ENCODE measurements at places on chromosomes 13 and 19.
A peak's percentile ranks its signal among the peaks of the same experiment; 100 is the strongest.

DNA sequence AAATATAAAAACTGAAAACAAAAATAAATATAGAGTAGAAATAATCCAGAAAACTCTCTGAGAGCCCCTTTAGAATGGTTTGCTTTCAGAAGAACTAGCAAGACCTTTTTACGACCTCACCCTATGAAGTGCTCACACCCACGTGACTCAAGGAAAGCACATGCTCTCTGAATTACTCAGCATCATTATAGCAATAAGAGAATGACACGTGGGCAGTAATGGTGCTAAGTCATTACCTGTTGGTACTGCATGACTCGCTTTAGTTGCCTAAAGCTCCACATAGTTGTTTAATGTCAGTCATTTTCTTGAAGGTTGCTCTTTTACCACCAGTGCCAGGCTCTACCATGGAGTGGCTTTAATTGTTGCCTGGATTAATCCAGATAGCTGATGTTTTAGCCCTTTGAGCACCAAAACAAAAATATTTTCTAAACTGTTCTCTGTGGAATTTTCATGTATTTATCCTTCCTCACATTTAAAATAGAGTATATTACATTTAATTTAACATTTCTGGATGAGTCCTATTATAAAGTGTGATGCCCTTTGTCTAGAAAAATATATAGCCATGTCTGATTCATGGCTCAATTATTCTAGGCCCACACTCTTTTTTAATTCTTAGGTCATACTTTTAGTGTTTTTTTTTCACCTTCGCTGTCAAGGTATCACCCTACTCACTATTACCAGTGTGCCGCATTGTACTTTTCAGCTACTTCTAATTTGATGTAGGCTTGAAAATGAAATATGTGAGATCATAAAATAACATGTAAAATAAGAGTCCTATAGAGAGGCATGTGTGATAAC is 56.8 kb downstream of the THSD1 start:
- no peak for DNase-seq

DNA sequence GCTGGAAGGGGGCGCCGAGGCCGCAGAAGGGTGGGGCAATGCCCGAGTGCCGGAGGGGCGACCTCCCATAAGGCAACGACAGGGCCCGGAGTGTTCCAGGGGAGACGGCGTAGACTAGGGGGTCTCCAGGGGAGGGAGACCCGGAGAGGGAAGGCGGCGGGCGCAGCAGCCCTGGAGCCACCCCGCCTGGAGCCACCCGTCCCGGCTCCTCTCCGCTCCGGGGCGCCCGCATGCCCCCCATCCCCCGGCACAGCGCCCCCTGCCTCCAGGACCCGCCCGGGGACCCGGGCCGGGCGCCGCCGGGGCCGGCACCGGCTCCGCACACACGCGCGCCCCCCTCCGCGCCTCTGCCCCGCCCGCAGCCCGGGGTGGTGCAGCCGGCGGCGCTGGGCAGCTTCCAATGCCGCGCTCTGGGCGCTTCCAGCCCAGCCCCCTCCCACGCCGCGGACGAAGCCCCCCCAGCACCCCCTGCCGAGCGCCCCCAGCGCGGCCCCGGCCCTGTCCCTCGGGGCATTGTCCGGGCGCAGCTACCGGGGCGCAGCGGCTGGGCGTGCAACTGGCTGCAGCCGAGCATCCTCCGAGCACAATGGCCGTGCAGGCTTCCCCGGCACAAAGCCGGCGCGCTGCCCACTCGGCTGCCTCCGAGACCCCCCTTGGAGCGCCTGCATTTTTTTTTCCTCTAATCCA is 519 bp downstream of the PTPRS start:
- DNase-seq = no peak

DNA sequence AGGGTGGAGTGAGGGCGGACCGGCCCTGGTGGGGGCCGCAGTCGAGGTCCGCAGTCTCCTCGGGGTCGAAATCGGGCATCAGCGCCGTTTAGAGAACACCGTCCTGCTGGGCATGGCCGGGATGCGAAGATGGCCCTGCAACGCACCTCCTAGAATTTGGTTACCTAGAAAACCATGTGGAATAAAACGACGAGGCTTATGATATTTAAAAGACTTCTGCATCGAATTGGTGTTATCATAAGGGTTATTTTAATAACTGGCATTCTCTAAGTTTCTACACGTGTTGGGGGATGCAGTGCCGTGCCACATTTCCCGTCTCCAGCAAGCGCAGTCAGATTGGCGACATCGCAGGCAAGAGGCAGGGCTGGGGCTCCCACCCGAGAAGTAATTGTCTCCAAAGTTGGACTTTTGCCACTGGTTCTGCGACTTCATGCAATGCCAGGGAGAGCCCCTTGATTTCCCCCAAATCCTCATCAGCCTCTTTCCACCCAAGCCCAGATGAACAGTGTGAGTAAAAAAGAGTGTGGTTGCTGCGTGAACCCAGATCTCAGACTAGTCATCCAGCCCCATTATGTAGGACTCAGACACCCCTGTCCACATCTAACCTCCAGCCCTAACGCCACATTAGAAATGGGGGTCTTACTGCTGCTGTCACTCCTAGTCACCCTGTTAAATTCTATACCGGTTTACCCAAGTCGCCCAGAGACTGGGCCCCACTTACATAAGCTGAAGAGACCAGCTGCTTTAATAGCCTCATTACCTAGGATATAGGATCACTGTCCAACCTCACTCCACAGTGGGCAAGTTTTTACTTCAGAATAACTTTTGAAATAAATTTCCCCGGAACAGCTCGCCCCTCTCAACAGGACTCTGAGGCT is 571 bp upstream of the DHRS12 start:
- DNase-seq = peak; percentile 19

DNA sequence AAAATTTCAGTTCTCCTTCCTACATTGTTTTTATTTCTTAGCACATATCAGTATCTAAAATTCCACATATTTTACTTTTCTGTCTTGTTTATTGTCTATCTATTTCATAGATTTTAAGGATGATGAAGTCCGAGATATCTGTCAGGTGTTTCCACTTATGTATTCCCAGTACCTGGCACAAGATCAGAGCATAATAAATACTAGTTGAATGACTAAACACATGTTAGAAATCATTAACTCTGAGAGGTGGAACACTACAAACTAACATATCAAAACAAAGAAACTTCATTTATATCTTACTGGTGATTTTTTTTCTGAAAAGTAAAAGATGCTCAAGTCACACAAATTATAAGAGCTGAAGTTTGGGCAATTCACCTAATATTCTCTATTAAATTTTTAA is 1208.3 kb downstream of the PCDH9 start:
- no peak for DNase-seq

- DNase-seq = no peak
Observed at GRCh38 chr13:44906713-44907112, 82.6 kb downstream of the NUFIP1 start.

DNA sequence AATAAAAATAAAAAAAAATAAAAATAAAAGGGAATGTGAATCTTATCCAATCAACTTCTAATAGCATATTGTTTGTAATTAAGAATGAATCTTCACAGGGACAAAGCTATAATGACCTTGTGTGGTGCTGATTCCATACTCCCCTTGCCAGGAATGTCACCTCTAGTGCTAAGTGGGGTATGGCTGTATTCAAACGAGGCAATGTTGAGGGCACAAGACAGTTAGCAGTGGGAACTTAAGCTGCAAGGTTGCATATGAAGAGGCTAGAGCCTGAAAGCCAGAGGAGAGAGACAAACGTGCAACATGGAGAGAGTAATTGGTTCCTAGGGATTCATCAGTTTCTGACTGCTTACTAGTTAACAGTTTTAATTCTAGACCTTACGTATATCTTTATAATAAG is 43.9 kb upstream of the CSNK1A1L start:
- DNase-seq = no peak

GRCh38 chr19:18637673-18638630 is 1.1 kb downstream of the KLHL26 start:
- DNase-seq = peak; percentile 20

- DNase-seq = no peak
Observed at GRCh38 chr19:13932149-13932637, 6.0 kb downstream of the PODNL1 start.

- DNase-seq = no peak
Observed at GRCh38 chr19:42121656-42122069, 10.6 kb downstream of the POU2F2 start.

DNA sequence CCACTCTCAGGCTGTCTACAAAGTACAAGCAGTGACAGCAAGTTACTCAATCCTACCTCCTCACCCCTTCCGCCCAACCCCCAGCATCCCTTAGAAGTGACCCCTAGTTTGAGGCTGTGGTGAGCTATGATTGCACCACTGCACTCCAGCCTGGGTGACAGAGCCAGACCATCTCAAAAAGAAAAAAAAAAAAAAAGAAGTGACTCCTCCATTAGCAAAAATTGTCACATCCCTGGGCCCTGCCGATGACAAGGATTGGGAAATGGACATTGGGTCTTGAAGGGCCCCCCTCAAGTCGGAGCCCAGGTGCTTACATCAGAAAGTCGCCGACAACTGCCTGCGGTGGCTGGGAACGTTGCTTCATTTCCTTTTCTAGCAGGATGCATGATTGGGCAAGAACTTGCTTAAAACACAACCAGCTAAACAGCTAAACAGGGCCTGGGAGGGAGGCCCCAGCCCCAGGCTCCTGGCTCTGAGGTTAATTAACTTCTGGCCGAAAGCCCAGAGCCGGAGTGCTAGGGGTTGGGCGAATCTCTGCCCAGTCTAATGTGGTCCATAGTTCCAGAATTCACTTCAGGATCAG is 15.3 kb downstream of the RAB3D start:
- DNase-seq = peak; percentile 89

DNA sequence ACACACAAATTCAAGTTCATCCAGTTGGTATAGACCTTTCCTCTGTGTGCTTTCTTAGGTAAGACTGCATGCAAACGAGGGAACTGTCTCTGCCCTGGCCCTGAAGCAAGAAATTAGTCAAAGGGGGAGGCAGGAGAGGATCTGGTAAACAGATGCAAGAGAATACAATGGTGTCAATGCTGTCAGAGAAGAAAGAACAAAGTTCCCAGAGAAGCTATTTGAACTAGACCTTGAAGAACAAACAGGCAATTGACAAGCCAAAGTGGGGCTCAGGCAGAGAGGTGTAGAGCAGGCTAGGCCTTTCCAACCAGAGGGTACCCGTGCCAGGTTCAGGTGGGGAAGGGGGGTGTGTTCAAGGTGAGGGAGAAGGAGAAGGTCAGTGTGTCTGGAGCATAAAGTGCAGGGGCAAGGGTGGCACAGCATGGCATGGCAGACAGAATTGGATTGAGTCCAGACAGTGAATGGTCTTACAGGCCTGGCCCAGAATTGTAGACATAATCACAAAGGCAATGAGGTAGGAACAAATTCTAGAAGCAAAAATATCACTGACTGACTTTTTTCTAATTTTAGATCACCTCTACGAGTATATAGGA is 95.0 kb upstream of the STARD13 start:
- no peak for DNase-seq

- no peak for DNase-seq
Observed at GRCh38 chr13:49307365-49307764, 59.6 kb downstream of the CDADC1 start.

- DNase-seq = no peak
Observed at GRCh38 chr13:40434516-40435397, 231.7 kb downstream of the FOXO1 start.

DNA sequence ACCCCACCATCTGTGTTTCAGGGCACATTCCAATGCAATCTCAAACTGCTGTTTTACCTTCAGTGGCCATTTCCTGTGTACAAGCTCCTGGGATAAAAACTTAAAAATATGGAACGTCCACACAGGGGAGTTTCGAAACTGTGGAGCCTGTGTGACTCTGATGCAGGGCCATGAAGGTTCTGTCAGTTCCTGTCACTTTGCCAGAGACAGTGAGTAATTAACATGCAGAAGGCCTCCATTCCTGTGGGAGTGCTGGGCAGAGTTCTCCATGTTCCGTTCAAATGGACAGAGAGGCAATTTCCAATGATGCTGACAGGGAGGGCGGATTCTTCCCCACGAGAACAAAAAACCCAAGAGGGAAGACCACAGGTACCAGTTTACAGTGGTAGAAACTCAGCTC is 24.4 kb downstream of the WDR88 start:
- DNase-seq = no peak

- no peak for DNase-seq
Observed at GRCh38 chr13:51978796-51979556, 32.3 kb downstream of the ATP7B start.

- no peak for DNase-seq
Observed at GRCh38 chr19:573519-573825, 1.1 kb downstream of the BSG start.

GRCh38 chr13:39044536-39044935 is 6.3 kb downstream of the NHLRC3 start:
- no peak for DNase-seq

DNA sequence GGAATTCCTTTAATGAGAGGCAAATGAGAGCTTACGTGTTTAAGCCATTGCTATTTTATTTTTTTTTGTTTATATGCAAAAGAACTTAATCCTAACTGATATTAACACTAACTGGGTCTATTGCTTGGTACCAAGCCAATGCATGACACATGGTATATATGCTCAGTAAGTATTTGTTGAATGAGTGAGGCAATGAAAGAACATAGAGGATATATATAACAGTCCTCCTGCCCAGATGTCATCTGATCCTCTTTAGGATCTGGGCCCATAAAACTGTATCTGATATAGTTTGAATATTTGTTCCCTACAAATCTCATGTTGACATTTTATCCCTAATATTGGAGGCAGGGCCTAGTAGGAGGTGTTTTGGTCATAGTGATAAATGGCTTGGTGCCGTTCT is 13.0 kb upstream of the ALOX5AP start:
- DNase-seq = no peak

- DNase-seq = no peak
Observed at GRCh38 chr13:40631605-40632004, 34.8 kb downstream of the FOXO1 start.

DNA sequence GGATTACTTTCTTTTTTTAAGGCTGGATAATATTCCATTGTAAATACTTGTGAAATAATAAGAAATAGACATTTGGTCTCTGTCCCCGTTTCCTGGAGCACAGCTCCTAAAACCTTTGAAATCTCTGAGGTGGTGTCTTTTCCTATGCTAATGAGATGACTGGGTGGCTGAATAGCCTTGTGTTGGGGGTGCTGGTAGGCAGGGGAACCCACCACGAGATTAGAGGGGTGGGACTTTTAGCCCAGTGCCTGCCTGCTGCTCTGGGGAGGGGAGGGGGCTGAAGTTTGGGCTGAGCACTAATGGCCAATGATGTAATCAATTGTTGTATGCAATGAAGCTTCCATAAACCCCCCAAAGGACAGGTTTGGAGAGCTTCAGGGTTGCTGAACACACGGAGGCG is 175.7 kb downstream of the FGF9 start:
- DNase-seq = no peak

DNA sequence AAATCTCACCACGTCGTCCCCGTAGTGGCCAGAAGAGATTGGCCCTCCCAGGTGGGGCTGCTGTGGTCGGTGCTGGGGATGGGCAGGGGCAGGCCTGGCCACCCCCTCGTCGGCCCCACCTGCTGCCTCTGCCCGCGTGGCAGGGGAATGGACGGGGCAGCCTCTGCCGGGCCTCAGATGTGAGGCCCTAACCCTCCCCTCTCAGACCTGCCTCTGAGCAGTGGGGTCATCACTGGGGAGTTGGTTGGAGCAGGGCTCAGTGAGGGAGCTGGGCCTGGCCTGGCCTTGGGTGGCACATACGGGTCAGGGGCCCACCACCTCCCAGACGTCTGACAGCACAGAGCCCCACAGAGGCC is 41.5 kb downstream of the MCF2L start:
- no peak for DNase-seq

GRCh38 chr13:112105892-112106291 is 38.9 kb downstream of the SOX1 start:
- DNase-seq = no peak

GRCh38 chr13:23551213-23552008 is 18.8 kb upstream of the TNFRSF19 start:
- DNase-seq = no peak

- DNase-seq = no peak
Observed at GRCh38 chr13:50651922-50652321, 191.6 kb downstream of the DLEU7 start.

GRCh38 chr13:102392481-102393209 is 9.2 kb downstream of the FGF14 start:
- peak; percentile 69 for DNase-seq
